ENCODE measurements at places on chromosomes 1 and 21.

DNA sequence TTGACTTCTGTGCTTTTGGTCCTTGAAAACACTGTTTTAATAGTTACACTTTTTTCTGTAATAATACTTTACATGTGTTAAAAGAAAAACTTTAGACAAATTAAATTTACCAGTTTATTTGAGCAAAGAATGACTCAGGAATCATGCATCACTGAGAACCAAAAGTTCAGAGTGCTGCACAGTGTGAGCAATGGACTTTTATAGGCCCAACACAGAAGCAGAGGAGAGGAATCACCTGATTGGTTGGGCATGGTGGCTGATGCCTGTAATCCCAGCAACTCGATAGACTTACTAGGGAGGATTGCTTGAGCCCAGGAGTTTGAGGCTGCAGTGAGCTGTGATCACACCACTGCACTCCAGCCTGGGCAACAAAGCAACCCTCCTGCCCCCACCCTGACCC is 29.3 kb downstream of the ZNF648 start:
- no peak for DNase-seq

- DNase-seq, result no peak
Observed at GRCh38 chr1:222373216-222373615, 174.7 kb downstream of the HHIPL2 start.

DNA sequence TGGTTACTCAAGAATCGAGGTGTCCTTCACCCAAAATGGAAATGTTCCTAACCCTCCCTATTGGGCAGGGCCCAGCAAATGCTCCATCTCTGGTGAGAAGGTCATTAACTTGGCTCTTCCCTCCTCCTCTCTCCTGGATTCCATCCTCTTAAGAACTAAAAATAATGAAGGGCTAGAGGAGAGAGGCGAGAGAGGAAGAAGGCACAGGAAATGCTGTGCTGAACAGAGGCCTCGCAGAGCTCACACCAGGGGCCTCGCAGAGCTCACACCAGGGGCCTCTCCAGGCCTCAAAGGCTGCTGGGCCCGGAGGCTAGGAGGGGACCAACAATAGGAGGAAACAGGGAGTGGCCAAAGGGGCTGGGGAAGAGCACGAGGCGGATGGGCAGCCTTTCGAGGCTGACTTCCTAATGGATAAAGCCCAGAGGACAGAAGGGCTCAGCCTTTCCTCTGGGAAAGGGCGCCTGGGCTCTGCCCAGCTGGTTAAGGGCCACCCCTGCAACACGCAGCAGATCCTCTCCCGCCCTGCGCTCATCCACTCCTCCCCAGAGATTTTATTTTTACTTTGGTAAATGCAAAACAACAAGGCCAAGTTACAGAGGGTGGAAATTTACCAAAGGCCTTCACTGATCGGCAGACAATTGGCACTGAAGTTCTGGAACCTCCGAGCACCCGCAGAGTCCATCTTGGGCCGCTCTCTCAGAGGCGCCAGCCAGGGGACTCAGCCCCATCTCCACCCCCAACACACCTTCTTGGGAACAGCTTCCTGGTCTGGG is 78.5 kb downstream of the ITPKB start:
- no peak for DNase-seq

DNA sequence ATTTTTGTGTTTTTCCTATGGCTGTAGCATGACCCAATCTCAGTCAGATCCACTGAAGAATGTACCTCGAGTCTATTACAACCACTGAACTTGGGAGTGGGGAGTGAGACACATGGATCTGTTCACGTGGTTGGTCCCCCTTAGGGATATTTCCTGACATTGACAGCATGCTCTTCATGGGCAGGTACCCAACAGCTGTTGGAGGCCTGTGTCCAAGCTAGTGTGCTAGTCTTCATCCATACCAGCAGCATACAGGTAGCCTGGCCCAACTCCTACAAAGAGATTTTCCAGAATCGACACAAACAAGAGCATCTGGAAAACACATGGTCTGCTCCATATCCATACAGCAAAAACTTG is 34.2 kb upstream of the HSD3B1 start:
- no peak for DNase-seq

DNA sequence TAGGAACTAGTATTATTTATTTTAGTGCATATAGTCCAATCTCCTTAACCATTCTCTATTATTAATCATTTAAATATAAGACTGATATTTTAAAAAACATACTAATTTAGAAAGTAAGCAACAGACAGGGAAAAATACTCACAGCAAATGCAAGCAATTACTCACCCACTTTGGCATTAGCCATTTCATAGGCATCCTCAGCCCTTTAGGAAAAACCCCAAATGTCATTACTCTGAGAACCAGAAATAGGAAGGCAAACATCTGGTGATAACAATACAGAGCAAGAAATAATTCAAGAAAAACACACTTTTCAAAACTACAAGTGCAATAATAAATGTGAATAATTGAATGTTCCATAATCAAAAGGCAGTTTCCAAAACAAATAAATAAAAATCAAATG is 545.1 kb downstream of the PLPP3 start:
- DNase-seq, result no peak

- no peak for DNase-seq
Observed at GRCh38 chr1:204751480-204751879, 65.9 kb upstream of the LRRN2 start.

GRCh38 chr1:26693599-26694572 is 1.9 kb upstream of the ARID1A start:
- no peak for DNase-seq

GRCh38 chr1:217895841-217896240 is 264.7 kb downstream of the SPATA17 start:
- no peak for DNase-seq

- peak; percentile 43 for DNase-seq
Observed at GRCh38 chr21:31731056-31731856, 662 bp downstream of the SCAF4 start.

GRCh38 chr1:35725596-35725995 is 6.9 kb upstream of the C1orf216 start:
- no peak for DNase-seq

GRCh38 chr1:226656601-226657277 is 82.3 kb downstream of the ITPKB start:
- DNase-seq, result no peak
